ENCODE measurements at places on chromosomes 3 and 15.

GRCh38 chr15:48624700-48625099, 20.8 kb downstream of the FBN1 start:
- no peak overlapping the region for H3K4me3 ChIP-seq
- DNase-seq, result no peak
- peaks cover 11% of the 10 kb centered on the region for H3K4me1 ChIP-seq
- no peaks in the 10 kb centered on the region for H3K27me3 ChIP-seq
- H3K27ac ChIP-seq, result no peak overlapping the region
- H3K36me3 ChIP-seq, result peaks cover 5% of the 10 kb centered on the region

DNA sequence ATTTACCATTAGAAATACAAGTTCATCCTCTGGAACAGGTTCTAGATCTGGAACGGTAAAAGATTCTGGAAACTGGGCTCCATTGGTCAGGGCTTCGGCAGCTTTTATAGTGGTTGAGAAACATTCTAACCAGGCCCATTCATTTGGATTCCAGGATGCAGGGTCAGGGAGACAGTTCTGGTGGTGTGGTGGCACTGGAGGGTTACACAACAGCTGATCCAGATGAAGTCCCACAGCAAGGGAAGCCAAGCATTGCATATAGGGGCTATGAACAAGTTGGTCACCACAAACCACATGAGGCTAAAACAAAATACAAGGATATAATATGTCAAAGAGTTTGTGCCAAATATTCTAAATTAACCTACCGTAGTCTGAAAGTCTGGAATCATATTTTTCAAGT, 43.0 kb downstream of the FBXL22 start:
- H3K4me3 ChIP-seq, result no peak overlapping the region
- H3K36me3 ChIP-seq, result peaks cover 4% of the 10 kb centered on the region
- no peak overlapping the region for H3K27ac ChIP-seq
- no peak for DNase-seq

DNA sequence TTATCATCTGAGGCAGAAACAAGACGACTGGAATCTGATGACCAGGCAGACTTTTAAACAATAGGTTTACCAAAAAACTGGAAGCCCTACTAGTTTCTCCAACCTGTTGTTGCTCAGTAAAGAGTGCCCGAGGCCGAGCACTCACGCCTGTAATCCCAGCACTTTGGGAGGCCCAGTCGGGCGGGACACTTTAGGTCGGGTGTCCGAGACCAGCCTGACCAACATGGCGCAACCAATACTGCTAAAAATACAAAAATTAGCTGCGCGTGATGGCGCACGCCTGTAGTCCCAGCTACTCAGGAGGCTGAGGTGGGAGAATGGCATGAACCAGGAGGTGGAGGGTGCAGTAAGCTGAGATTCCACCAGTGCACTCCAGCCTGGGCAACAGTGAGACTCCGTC, 1.1 kb upstream of the WDR5B start:
- no peak for DNase-seq
- H3K4me1 ChIP-seq, result peaks cover 28% of the 10 kb centered on the region
- peaks cover 3% of the 10 kb centered on the region for H3K27me3 ChIP-seq
- no peak overlapping the region for H3K27ac ChIP-seq

DNA sequence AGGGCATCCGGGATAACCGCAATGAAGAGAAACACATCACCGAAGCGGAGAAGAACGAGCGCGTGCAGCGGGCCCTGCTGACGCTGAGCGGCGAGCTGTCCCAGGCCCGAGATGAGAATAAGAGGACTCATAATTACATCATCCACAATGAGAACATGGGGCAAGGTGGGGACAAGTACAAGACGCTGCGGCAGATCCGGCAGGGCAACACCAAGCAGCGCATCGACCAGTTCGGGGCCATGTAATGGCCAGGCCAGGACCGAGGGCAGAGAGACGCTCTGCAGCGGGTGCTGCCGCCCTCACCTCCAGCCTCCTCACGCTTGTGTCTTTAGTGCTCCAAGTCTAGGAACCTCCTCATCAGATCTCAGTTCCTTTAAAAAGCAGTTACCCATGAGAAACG, 863.7 kb upstream of the ALCAM start:
- H3K36me3 ChIP-seq, result no peaks in the 10 kb centered on the region
- no peak overlapping the region for H3K27ac ChIP-seq
- H3K4me3 ChIP-seq, result no peak overlapping the region
- no peaks in the 10 kb centered on the region for H3K27me3 ChIP-seq
- no peaks in the 10 kb centered on the region for H3K4me1 ChIP-seq

DNA sequence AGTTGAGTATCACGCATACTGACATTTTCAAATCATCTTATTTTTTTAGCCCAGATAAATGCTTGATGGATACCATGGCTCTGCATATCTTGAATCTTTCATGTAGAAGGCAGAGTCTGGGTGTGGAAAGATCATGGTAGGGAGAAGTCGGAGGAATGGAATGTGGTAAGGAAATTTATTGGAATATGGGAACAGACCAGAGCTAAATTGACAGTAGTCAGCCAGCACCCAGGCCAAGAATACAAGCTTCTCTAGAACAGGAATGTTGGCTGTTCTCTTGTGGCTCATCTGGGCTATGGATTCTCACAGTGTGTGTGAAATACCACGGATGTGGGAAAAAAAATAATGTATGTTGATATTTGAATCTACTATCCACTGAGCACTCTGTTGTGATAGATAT, 305.7 kb upstream of the COL8A1 start:
- H3K4me1 ChIP-seq, result no peaks in the 10 kb centered on the region
- no peak overlapping the region for H3K27ac ChIP-seq
- H3K36me3 ChIP-seq, result no peaks in the 10 kb centered on the region

DNA sequence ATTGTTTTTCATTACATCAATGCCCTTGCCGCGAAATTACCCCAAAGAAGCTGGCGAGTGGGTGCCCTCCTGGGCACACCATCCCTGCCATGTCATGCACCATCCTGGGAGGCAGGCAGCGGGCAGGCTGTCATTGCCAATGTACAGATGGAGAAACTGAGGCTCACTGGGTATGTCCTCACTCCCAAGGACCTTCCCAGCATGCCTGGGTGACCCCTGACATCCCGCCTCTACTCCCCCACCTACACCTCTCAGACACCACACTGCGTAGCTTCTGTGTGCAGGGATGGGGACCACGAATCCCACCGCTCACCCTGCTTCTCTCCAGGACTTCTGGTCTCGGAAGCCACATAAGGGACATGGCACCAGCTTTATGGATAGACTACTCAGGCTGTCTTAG, 41.0 kb upstream of the SLC41A3 start:
- no peaks in the 10 kb centered on the region for H3K36me3 ChIP-seq
- H3K27ac ChIP-seq, result no peak overlapping the region
- H3K27me3 ChIP-seq, result no peaks in the 10 kb centered on the region
- no peak for DNase-seq
- H3K4me1 ChIP-seq, result no peaks in the 10 kb centered on the region
- no peak overlapping the region for H3K4me3 ChIP-seq

- no peak overlapping the region for H3K4me3 ChIP-seq
- H3K27ac ChIP-seq, result peak overlapping the region; percentile 51
- DNase-seq, result no peak
- no peaks in the 10 kb centered on the region for H3K4me1 ChIP-seq
- no peaks in the 10 kb centered on the region for H3K27me3 ChIP-seq
Measured at GRCh38 chr15:82919231-82919886, 33.2 kb downstream of the HOMER2 start.

- no peak overlapping the region for H3K27ac ChIP-seq
- peaks cover 2% of the 10 kb centered on the region for H3K36me3 ChIP-seq
- H3K4me1 ChIP-seq, result peaks cover 16% of the 10 kb centered on the region
- no peaks in the 10 kb centered on the region for H3K27me3 ChIP-seq
Measured at GRCh38 chr3:151382671-151383070, 1.9 kb downstream of the P2RY12 start.

DNA sequence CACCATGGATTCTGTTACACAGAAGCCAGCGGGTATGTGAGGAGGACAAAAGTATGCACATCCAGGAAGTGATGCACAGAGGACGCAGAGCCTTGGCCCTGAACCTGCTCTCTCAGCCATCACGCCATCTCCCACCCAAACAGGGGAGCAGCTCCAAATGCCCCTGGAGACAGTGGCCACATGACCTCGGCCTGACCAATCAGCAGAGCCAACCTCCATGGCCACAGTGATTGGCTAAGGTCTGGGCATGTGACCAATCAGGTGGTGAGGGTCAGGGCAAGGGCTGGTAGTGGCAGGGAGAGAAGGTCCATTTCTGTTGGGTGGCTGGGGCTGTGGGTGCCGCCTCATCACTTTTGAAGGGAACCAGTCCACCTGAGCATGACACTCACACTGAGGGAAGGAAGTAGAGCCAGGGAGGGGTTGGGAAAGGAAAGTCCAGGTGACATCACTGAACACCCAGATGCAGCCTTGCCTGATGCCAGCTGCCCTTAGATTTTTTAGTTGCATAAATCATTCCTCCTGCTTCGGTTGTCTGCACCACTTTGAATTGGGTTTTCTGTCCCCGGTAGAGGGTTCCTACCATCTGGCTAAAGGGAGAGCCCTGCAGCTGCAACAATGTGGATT, 70.3 kb upstream of the IQSEC1 start:
- H3K27me3 ChIP-seq, result peaks cover 15% of the 10 kb centered on the region
- no peaks in the 10 kb centered on the region for H3K4me1 ChIP-seq
- DNase-seq, result no peak
- no peaks in the 10 kb centered on the region for H3K36me3 ChIP-seq
- no peak overlapping the region for H3K4me3 ChIP-seq

DNA sequence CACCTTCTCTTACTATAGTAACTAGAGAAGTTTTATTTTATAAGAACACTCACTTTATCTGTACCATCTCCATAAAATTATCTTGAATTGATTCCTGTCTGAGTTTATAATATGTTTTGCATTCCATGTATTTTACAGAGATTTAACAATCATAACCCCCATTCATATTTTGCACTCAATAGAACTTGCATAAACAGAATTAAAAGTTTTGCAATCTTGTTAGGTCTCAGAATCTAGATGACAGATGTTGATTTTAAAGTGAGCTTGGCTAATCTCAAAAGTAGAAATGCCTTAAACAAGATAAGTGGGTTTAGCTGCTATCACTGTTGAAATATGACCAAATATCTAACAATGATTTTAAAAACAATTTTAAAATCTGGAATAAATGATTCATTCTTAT, 107.9 kb upstream of the EPHA6 start:
- H3K36me3 ChIP-seq, result no peaks in the 10 kb centered on the region
- H3K27ac ChIP-seq, result no peak overlapping the region
- no peak for DNase-seq
- H3K27me3 ChIP-seq, result no peaks in the 10 kb centered on the region
- no peak overlapping the region for H3K4me3 ChIP-seq
- no peaks in the 10 kb centered on the region for H3K4me1 ChIP-seq

DNA sequence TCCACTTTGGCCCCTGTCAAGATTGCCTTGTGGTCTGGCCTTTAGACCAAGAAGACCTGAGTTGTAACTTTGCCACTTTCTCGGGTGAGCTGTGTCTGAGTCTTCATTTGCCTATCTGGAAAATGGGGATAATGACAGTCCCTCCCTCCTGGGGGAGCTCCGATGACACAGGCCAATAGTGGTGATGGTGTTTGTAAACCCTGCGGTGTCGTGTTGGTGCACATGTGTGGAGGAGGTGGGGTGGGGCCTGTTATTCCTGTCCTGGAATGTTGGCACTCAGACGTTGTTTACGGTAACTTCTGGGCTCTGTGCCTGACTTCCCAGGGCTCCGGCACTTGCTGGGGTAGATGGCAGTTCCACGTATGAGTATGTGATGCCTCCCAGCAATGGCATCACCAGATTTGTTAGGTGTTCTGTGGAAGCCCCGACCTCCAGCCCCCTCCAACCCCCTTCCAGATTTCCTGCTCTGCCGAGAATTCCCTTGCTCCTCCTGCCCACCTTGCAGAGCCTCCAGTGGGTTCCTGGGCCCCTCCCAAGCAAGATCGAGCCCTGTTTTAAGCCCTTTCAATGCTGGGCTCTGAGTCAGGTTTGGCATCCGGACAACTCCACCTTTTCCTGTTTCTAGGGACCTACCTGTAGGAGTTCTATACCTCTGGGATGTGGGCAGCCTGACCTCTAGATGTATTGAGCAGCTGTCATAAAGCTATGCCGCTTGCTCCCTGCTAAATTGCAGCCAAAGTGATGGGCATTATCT, 31.4 kb downstream of the HRH1 start:
- H3K4me3 ChIP-seq, result no peak overlapping the region
- no peak for DNase-seq
- H3K27me3 ChIP-seq, result peaks cover 25% of the 10 kb centered on the region

DNA sequence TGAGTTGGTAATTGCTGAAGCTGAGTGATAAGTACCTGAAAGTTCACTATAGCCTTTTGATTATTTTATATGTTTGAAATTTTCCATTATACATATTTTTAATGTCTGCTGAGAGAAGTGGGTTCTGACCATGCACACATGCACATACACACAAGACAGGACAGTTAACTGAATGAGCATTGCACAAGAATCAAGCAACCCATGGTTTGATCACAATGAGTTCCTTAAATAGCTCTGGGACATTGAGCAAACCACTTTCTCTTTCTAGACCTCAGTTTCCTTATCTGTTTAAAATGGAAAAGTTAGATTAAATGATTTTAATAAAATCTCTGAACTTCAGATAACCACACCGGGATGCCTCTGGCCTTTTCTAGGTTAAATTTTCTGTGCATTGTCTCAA, 26.7 kb downstream of the SNTN start:
- H3K27me3 ChIP-seq, result no peaks in the 10 kb centered on the region
- no peaks in the 10 kb centered on the region for H3K4me1 ChIP-seq
- H3K36me3 ChIP-seq, result no peaks in the 10 kb centered on the region
- no peak overlapping the region for H3K27ac ChIP-seq
- no peak overlapping the region for H3K4me3 ChIP-seq
- DNase-seq, result no peak

DNA sequence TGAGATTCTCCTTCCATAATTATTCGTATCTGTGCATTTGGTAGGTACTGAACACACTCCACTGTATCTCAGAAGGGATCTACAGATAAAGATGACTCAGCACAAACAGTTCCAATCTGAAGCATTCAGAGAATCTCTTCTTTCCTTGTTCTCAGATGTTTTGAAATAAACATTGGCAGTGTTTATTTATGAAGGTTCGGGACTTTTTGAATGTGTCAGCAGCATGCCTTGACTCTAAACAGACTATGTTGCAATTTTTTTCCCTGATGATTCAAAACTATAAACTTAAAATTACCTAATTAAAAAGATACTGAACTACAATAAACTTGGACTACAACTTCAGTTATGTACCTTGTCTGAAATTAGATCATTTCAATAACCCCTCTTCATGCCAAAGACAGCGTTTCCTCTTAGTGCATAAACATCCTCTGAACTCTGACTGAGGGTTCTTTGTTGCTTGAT, 612.9 kb upstream of the TBL1XR1 start:
- H3K27ac ChIP-seq, result peak overlapping the region; percentile 45
- no peaks in the 10 kb centered on the region for H3K27me3 ChIP-seq
- H3K4me3 ChIP-seq, result no peak overlapping the region

DNA sequence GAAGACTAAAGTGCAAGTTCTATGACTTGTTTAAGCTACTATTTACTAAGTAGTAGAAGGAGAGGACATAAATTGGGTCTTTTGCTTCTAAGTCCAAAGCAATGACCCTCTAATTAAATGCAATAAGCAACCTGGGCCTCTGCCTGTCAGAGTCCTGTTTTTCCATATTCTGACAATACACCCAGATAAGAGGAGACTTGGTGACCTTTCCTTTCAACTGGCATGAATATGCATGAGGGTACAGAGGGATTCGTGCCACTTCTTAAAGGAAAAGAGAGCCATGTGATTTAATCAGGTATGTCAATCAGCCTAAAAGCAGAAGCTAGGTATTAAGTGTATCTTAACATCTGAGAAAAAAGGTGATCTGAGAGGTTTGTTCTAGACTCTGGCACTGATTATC, 50.7 kb upstream of the FGF7 start:
- H3K27me3 ChIP-seq, result no peaks in the 10 kb centered on the region
- peaks cover 6% of the 10 kb centered on the region for H3K4me1 ChIP-seq
- no peak for DNase-seq
- H3K27ac ChIP-seq, result no peak overlapping the region
- H3K4me3 ChIP-seq, result no peak overlapping the region
- H3K36me3 ChIP-seq, result no peaks in the 10 kb centered on the region

GRCh38 chr3:100009276-100010086, 104.8 kb downstream of the FILIP1L start:
- peaks cover 4% of the 10 kb centered on the region for H3K4me1 ChIP-seq
- H3K27me3 ChIP-seq, result no peaks in the 10 kb centered on the region
- no peak overlapping the region for H3K27ac ChIP-seq
- no peak overlapping the region for H3K4me3 ChIP-seq
- DNase-seq, result no peak

Measured in neural crest cell (in vitro differentiated cells).